ENCODE measurements at places on chromosomes 16 and 17. TPM values are rescaled to one million over a fixed set of nuclear protein-coding genes. Genes with fewer than 3 reads are reported as not detected.

KRTAP1-3 gene
- not detected for total RNA-seq

CES4A gene
- total RNA-seq, result 1.9 TPM

ASGR2 gene
- not detected for total RNA-seq

PERCC1 gene
- total RNA-seq, result not detected

G6PC1 gene
- total RNA-seq, result not detected

DNAI2 gene
- not detected for total RNA-seq

OGFOD1 gene
- total RNA-seq, result 65.6 TPM

NHLRC4 gene
- 3.2 TPM for total RNA-seq

SULT1A3 gene
- total RNA-seq, result 3.9 TPM

PRR11 gene
- 11.2 TPM for total RNA-seq

MT3 gene
- total RNA-seq, result not detected

AGRP gene
- not detected for total RNA-seq

NOTUM gene
- under 0.01 TPM for total RNA-seq

CACNG5 gene
- not detected for total RNA-seq

TEX14 gene
- total RNA-seq, result under 0.01 TPM

CHST5 gene
- under 0.01 TPM for total RNA-seq

ZSWIM7 gene
- total RNA-seq, result 5.6 TPM

NOL11 gene
- total RNA-seq, result 57.4 TPM

SLC39A11 gene
- total RNA-seq, result 16.0 TPM

MYOCD gene
- total RNA-seq, result 11.0 TPM

HCRT gene
- total RNA-seq, result not detected

MVD gene
- total RNA-seq, result 111 TPM

TMEM235 gene
- total RNA-seq, result not detected

CLEC18B gene
- total RNA-seq, result not detected

CD300LB gene
- total RNA-seq, result not detected

FBXL16 gene
- total RNA-seq, result under 0.01 TPM

CD300E gene
- not detected for total RNA-seq

PRR35 gene
- total RNA-seq, result not detected

CACNA1G gene
- under 0.01 TPM for total RNA-seq

CCDC78 gene
- 1.3 TPM for total RNA-seq

CCL17 gene
- not detected for total RNA-seq

ZNF423 gene
- 0.32 TPM for total RNA-seq

IL21R gene
- 0.43 TPM for total RNA-seq

SLC16A6 gene
- 1.6 TPM for total RNA-seq

RDM1 gene
- 0.43 TPM for total RNA-seq

ARL5C gene
- total RNA-seq, result not detected

ATP2C2 gene
- total RNA-seq, result not detected

ZNF750 gene
- total RNA-seq, result not detected

RPGRIP1L gene
- 22.0 TPM for total RNA-seq

ORMDL3 gene
- total RNA-seq, result 51.5 TPM

ANKRD40CL gene
- not detected for total RNA-seq

NCOR1 gene
- total RNA-seq, result 83.3 TPM

C17orf50 gene
- total RNA-seq, result not detected

CX3CL1 gene
- total RNA-seq, result 0.32 TPM

TEKT1 gene
- total RNA-seq, result not detected

TMEM114 gene
- total RNA-seq, result not detected

KLHL10 gene
- under 0.01 TPM for total RNA-seq

KRTAP3-2 gene
- total RNA-seq, result not detected

FNDC8 gene
- total RNA-seq, result not detected

HOXB5 gene
- total RNA-seq, result 0.32 TPM

RNF40 gene
- 88.9 TPM for total RNA-seq

EFCAB13 gene
- 3.9 TPM for total RNA-seq

RCVRN gene
- total RNA-seq, result not detected

Measured in fibroblast of villous mesenchyme (primary cell).